ENCODE measurements at places on chromosomes 7 and 10. TPM values are rescaled to one million over a fixed set of nuclear protein-coding genes. Genes with fewer than 3 reads are reported as not detected.

GRCh38 chr10:58919927-58920654 lies 256.4 kb upstream of the PHYHIPL start:
- no peaks in the 10 kb centered on the region for H3K4me1 ChIP-seq
- H3K27me3 ChIP-seq, result no peaks in the 10 kb centered on the region
- H3K27ac ChIP-seq, result no peak overlapping the region
- H3K36me3 ChIP-seq, result no peaks in the 10 kb centered on the region
- DNase-seq, result no peak

- no peak for DNase-seq
- H3K27ac ChIP-seq, result peak overlapping the region; percentile 41
- no peaks in the 10 kb centered on the region for H3K27me3 ChIP-seq
- H3K4me1 ChIP-seq, result peaks cover 66% of the 10 kb centered on the region
Measured at GRCh38 chr10:80461208-80462183, 7.4 kb downstream of the TSPAN14 start.

VPS26A gene
- total RNA-seq, result 44.8 TPM

ETV1 gene
- 91.2 TPM for total RNA-seq

OR6V1 gene
- total RNA-seq, result not detected

GRCh38 chr7:44633254-44634186 lies 27.1 kb downstream of the OGDH start:
- peaks cover 7% of the 10 kb centered on the region for H3K4me1 ChIP-seq
- no peak overlapping the region for H3K27ac ChIP-seq
- no peaks in the 10 kb centered on the region for H3K36me3 ChIP-seq

DNA sequence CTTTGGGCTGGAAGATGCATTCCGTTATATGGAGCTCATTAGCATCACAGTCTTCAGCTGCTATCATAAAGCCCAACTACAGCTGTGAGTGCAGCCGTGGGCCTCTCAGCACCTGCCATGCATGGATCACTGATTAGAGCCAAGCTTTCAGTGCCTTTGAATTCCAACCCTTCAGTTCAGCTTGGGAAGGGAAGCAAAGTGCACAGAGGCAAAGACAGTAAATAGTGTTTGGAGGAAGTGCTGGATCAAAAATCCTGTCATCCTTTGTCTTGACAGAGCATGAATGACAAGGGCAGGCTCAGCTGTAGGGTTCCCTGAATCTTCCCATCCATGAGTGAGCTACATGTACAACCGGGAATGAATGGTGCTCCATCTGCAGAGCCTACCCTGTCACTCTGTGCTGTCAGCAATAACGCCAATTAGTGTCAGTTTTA lies 153.7 kb downstream of the DNAJB9 start:
- peaks cover 5% of the 10 kb centered on the region for H3K4me1 ChIP-seq
- no peaks in the 10 kb centered on the region for H3K36me3 ChIP-seq
- DNase-seq, result no peak
- H3K27me3 ChIP-seq, result no peaks in the 10 kb centered on the region

GRCh38 chr10:58651040-58651439 lies 138.4 kb downstream of the BICC1 start:
- no peaks in the 10 kb centered on the region for H3K4me1 ChIP-seq
- no peaks in the 10 kb centered on the region for H3K36me3 ChIP-seq
- H3K27ac ChIP-seq, result no peak overlapping the region
- no peaks in the 10 kb centered on the region for H3K27me3 ChIP-seq
- no peak overlapping the region for H3K4me3 ChIP-seq
- no peak for DNase-seq

DNA sequence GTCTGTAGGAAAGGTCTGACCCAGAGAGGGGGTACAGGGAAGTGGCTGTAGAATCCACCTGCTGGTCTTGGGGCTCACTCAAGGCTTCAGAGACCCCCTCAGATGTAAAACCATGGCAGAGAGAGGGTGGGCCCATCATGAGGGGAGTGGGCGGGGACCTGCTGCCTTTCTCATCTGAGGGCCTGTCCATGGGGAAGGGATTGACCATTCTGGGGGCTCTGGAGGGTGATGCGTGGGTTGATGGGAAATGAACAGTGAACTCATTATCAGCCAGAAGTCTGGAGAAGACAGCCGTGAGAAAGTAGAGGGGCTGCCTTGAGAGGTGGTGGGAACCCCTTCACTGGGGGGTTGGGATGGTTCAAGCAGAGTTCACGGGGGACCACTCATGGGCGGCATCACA lies 66.8 kb downstream of the MINDY4 start:
- H3K4me1 ChIP-seq, result no peaks in the 10 kb centered on the region
- no peak overlapping the region for H3K4me3 ChIP-seq
- no peak overlapping the region for H3K27ac ChIP-seq

DNA sequence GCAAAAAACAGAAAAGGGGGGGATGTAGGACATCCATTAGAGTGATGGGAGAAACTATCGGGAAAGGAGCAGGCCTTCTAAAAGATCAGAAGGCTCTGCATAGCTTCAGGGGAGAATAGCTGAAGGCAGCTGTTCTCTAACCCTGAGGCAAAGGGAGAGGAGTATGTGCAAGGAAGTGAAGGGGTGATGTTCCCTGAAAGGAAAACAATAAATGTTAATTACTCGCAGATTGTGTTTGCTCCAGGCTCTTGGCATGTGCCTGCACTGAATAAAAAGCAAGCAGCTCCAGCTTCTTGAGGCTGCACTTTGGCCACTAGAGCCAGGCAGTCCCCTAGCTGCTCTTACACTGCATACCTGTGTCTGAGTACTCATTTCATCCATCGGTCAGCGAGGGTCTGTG lies 14.4 kb upstream of the STARD3NL start:
- no peaks in the 10 kb centered on the region for H3K36me3 ChIP-seq
- DNase-seq, result no peak
- H3K27me3 ChIP-seq, result no peaks in the 10 kb centered on the region
- H3K4me1 ChIP-seq, result no peaks in the 10 kb centered on the region
- no peak overlapping the region for H3K4me3 ChIP-seq
- no peak overlapping the region for H3K27ac ChIP-seq

DNA sequence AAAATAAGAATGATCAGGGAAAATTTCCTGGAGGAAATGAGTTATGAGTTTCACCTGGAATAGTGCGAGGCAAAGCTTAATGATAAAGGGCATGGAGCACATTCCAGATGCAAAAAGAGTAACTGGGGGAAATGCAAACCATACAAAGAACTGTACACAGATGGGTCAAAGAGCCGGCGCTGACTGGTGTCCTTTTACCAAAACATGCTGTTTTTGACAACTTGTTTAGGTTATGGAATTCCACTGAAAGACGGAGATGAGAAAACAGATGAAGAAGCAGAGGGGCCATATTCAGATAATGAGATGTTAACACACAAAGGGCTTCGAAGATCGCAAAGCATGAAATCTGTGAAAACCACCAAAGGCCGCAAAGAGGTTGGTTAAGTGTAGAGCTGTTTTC lies 98.2 kb downstream of the REEP3 start:
- H3K27ac ChIP-seq, result no peak overlapping the region
- H3K36me3 ChIP-seq, result no peaks in the 10 kb centered on the region
- H3K27me3 ChIP-seq, result no peaks in the 10 kb centered on the region
- DNase-seq, result no peak

GRCh38 chr7:141891336-141891735 lies 24.9 kb upstream of the OR9A4 start:
- H3K36me3 ChIP-seq, result no peaks in the 10 kb centered on the region
- H3K4me1 ChIP-seq, result no peaks in the 10 kb centered on the region
- H3K27ac ChIP-seq, result no peak overlapping the region
- H3K27me3 ChIP-seq, result no peaks in the 10 kb centered on the region

- no peak overlapping the region for H3K27ac ChIP-seq
- no peak overlapping the region for H3K4me3 ChIP-seq
- no peaks in the 10 kb centered on the region for H3K4me1 ChIP-seq
- no peak for DNase-seq
- no peaks in the 10 kb centered on the region for H3K36me3 ChIP-seq
- H3K27me3 ChIP-seq, result no peaks in the 10 kb centered on the region
Measured at GRCh38 chr10:63758080-63758479, 236.9 kb downstream of the REEP3 start.

GRCh38 chr7:129828989-129829736 lies 123.6 kb downstream of the UBE2H start:
- peaks cover 10% of the 10 kb centered on the region for H3K4me1 ChIP-seq
- no peak overlapping the region for H3K27ac ChIP-seq
- no peaks in the 10 kb centered on the region for H3K27me3 ChIP-seq
- H3K4me3 ChIP-seq, result no peak overlapping the region
- peaks cover 5% of the 10 kb centered on the region for H3K36me3 ChIP-seq

GRCh38 chr10:33381451-33382215 lies 47.2 kb upstream of the NRP1 start:
- H3K4me1 ChIP-seq, result no peaks in the 10 kb centered on the region
- H3K4me3 ChIP-seq, result no peak overlapping the region
- DNase-seq, result no peak
- H3K27ac ChIP-seq, result no peak overlapping the region

DNA sequence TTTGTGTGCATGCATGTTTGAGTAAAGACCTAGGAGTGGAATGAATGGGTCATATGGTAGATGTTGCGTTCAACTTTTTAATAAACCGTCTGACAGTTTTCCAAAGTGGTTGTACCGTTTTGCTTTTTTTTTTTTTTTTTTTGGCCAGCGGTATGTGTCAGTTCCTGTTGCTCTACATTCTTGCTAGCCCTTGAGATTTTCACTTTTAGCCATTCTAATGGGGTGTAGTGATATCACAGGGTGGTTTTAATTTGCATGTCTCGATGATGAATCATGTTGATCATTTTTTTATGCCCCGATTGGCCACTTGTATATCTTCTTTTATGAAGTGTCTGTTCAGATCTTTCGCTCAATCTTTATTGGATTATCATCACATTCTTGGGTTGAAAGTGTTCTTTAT lies 320.7 kb downstream of the CAMK1D start:
- H3K27me3 ChIP-seq, result no peaks in the 10 kb centered on the region
- H3K27ac ChIP-seq, result no peak overlapping the region
- no peaks in the 10 kb centered on the region for H3K4me1 ChIP-seq
- H3K36me3 ChIP-seq, result no peaks in the 10 kb centered on the region
- H3K4me3 ChIP-seq, result no peak overlapping the region

ERVW-1 gene
- not detected for total RNA-seq

FAM25A gene
- total RNA-seq, result not detected

GRCh38 chr7:21944616-21945453 lies 864 bp downstream of the CDCA7L start:
- peak overlapping the region; percentile 96 for H3K27ac ChIP-seq
- H3K27me3 ChIP-seq, result no peaks in the 10 kb centered on the region
- peak; percentile 77 for DNase-seq

DNA sequence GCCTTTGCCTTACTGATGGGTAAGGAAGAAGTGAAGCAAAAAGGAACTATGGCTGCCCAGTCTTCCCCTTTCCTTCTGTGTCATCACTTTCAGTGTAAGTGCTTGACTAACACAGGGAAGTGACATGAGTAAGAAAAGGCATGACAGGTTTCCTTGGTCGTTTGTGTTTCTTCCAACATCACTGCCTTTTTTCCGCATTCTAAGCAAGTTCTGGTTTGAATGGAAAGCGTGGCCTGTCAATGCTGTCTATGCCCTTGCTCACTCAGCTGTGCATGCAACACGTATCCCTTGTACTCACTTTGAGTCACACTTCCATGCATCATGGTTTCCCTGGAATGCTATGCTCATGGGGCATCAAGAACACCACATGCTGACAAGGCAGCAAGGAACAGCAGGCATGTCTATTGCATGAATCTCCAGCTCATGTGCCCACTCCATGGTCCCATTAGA lies 111.8 kb downstream of the OAT start:
- no peaks in the 10 kb centered on the region for H3K4me1 ChIP-seq
- H3K27ac ChIP-seq, result no peak overlapping the region
- H3K4me3 ChIP-seq, result no peak overlapping the region
- no peak for DNase-seq

- no peak overlapping the region for H3K27ac ChIP-seq
- no peaks in the 10 kb centered on the region for H3K36me3 ChIP-seq
- no peaks in the 10 kb centered on the region for H3K27me3 ChIP-seq
- H3K4me1 ChIP-seq, result no peaks in the 10 kb centered on the region
- H3K4me3 ChIP-seq, result no peak overlapping the region
- DNase-seq, result no peak
Measured at GRCh38 chr7:14420768-14421167, 431.3 kb upstream of the ETV1 start.

GRCh38 chr10:50461834-50462233 lies 161.9 kb downstream of the SGMS1 start:
- no peak for DNase-seq
- no peaks in the 10 kb centered on the region for H3K27me3 ChIP-seq
- H3K27ac ChIP-seq, result no peak overlapping the region
- H3K4me1 ChIP-seq, result no peaks in the 10 kb centered on the region
- H3K36me3 ChIP-seq, result 0 out of 2 replicates have a peak, but pooled peaks cover 2% of the 10 kb centered on the region

DNA sequence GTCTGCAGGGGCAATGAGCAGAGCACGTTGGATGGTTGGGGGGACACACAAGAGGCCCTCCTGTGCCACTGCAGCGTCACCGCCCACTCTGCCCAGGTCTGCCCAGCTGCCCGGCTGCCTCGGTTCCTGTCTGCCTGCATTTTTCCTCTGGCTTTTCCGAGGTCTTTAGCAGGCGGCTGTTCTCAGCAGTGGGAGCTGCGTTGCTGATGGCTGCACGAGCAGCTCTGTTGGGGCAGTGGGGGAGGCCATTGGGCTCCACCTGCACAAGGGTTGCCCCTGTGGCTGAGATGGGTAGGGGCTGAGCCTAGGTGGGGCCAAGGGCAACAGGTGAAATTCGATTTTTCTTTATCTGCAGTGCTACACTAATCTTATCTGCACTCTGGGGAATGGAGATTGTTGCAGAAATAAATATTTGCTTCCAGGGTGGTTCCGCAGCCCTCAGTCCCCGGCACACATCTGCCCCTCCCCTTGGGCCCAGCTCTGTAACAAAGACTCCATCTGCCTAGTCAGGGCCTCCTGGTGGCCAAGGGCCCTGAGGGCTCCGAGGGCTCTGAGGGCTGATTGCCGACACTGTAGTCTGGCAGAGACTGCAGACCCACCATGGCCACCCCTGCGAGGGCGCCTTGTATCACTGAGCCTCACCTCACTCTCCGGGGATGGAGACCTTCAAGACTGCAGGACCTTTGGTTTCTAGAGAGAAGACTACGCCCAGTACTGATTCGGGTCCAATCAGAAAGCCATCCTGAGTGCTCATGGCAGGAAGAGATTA lies 141.7 kb upstream of the SHH start:
- no peak overlapping the region for H3K27ac ChIP-seq
- H3K27me3 ChIP-seq, result no peaks in the 10 kb centered on the region
- no peaks in the 10 kb centered on the region for H3K4me1 ChIP-seq
- H3K36me3 ChIP-seq, result no peaks in the 10 kb centered on the region
- H3K4me3 ChIP-seq, result no peak overlapping the region
- DNase-seq, result no peak

DNA sequence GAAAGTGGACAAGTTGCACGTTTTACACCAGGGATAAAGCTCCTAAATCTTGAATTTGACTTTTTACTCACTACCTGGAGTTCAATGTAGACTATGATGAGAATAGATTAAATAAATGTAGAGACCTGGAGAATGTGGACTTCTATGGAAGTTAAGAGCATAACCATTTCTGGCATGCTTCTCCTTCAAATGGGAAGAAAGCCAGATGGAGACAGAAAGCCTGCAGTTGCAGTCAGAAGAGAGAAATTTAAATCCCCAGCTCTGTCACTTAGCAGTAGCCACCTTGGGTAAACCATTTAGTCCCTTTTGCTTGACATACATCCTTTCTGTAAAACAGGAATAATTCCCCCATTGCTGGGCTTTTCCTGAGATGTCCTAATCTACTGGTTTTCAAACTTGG lies 355.3 kb upstream of the AUTS2 start:
- H3K27ac ChIP-seq, result no peak overlapping the region
- peaks cover 6% of the 10 kb centered on the region for H3K27me3 ChIP-seq
- no peaks in the 10 kb centered on the region for H3K36me3 ChIP-seq
- no peaks in the 10 kb centered on the region for H3K4me1 ChIP-seq

REPIN1 gene
- total RNA-seq, result 130 TPM

- no peaks in the 10 kb centered on the region for H3K27me3 ChIP-seq
- no peak overlapping the region for H3K4me3 ChIP-seq
- H3K36me3 ChIP-seq, result no peaks in the 10 kb centered on the region
- peaks cover 6% of the 10 kb centered on the region for H3K4me1 ChIP-seq
- no peak overlapping the region for H3K27ac ChIP-seq
- DNase-seq, result peak; percentile 37
Measured at GRCh38 chr10:1372212-1372611, 316.0 kb downstream of the WDR37 start.

LBX1 gene
- total RNA-seq, result not detected

Measured in H1 (cell line).